ENCODE measurements at places on chromosomes 12 and 14.

- DNase-seq: no peak
These were observed 63.0 kb downstream of the FOS start for GRCh38 chr14:75341620-75342019.

DNA sequence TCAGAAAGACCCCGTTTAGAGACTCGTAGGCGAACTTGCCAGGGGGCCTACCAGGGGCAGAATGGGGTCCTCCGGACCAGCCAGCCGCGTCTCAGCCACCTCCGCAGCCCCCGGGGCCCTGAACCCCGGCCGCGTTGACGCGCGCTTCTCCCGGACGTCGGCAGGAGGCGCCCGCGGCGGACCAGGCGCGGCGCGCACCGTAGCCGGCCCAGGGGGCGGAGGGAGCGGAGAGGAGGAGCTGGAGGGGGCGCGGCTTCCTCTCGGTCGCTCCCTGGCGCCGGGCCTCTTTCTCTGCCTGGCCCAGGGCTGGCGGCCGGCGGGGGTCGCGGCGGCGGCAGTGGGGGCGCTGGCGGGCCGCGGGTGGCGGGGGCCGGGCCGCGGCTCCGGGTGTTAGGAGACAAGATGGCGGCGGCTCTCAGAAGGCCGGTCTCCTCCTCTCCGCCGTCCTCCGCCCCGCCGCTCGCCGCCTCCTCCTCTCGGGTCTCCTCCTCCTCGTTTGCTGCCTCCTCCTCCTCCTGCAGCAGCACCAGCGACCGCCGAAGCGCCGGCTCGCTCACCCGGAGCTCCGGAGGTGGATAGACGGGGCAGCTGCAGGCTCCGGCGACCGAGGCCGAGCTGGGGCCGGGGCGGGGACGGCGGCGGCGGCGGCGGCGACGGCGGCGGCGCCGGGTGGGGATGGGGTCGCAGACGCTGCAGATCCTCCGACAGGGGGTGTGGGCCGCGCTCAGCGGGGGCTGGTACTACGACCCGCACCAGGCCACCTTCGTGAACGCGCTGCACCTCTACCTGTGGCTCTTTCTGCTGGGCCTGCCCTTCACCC, at the start of gene PCNX1:
TSS of gene PCNX1 (plus strand) at position 284 of the 820 bp plus-strand sequence. CDS start at position 676, 392 bp downstream.
- peak; percentile 93 for DNase-seq

DNA sequence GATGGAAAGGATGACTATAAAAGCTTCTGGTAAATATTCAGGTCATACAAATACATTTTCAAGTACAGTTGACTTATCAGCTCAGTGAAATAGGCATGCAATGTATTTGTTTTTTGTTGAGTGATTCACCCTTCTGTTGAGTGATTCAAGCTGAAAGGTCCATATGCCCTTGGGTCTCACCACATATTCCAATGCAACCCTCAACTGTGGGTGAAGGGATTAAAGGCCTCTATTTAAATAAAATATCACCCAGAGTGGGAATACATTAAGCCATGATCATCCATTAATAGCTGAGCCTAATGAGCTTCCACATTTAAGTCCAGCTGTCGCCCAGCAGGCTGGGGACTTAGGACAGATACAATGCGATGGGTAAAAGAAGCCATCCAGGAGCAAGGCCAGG, 120.2 kb downstream of the CRACR2A start:
- no peak for DNase-seq

DNA sequence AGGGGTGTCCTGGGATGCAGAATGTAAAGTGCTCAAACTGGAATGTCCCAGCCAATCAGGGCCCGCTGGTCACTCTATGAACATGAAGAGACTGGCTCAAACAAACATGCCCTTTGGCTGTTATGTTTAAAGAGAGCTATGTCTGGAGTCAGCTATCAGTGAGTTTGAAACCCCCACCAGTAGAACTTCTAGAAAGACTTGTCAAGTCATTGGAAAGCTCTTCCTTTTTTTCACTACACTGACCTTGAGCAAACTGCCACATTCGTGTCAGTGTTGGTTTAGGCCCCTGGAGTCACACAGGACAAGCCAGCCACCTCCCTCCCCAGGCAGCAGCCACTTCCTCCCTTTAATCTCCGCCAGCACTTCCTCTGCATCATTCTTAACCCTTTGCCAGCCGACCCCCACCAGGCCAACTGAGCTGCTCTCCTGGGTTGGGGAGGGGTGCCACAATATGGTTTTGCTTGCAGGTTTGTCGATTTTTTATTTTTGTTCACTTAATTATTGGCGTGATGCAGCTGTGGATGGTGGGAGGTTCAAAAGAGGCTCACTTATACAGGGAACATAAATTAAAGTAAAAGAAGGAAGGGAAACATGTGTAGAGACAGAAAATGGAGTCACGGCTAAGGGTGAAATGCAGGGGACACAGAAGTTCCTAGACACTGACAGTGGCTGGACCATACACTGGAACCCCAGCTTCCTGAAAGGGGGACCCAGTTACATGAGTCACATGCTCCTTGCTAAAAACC, 25.3 kb downstream of the CMKLR1 start:
- no peak for DNase-seq

- peak; percentile 22 for DNase-seq
These were observed 481.8 kb downstream of the TMEM117 start for GRCh38 chr12:44317651-44318126.

- DNase-seq: no peak
These were observed 193.9 kb downstream of the AEBP2 start for GRCh38 chr12:19633194-19633593.

DNA sequence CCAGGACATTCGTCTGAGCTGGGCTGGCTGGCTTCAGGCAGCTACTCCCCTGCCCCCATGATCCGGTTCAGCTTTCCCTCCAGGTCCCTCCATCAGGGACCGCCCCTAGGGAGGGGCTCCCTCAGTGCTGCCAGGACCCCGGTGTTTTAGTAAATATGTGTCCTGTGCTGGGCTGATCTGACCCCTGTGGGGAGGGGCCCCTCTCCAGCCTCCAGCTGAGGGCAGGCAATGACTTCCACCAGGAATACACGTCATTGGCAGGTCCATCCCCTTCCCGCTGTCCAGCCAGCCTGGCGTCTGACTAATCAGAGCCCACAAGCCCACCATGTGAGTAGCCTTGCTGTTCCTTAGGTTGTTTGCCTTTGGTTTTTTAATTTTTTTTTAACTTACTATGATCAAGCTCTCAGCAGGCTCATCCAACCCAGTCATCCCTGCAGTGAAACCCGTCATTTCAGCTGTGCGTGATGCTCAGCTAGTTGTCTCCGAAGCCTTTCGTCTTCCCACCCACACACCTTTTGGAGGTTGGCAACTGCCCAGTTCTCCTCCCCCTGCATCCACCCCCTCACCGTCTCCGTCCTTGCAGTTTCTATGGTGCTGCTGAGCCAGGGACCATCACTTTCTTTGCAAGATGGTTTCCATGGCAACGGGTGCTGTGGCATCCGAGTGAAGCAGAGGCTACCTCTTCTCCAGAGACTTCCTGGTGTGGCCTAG, 16.0 kb upstream of the SERPINA4 start:
- no peak for DNase-seq

DNA sequence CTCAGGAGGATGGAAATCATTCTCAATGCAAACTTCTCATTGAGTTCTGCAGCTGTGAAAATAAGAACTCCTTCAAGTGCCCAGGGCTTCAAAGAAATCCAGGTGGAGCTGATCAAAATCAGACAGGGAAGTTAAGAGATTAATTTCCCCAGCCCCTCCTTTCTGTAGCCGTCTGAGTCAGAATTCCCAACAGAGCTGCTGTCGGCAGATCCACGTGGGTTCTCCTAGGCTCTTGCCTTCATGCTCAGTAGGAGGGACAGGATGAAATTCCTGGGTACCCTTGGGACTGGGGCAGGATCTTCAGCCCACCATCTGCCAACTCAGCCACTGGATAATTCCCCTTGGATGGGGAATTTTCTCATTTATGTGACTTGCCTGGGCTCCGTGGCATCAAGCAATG, 13.3 kb downstream of the TGFB3 start:
- DNase-seq: no peak

- DNase-seq: no peak
These were observed 14.6 kb downstream of the CLMN start for GRCh38 chr14:95305145-95305544.

All from GM10248 (cell line).